ENCODE measurements at places on chromosomes 6 and 20.

DNA sequence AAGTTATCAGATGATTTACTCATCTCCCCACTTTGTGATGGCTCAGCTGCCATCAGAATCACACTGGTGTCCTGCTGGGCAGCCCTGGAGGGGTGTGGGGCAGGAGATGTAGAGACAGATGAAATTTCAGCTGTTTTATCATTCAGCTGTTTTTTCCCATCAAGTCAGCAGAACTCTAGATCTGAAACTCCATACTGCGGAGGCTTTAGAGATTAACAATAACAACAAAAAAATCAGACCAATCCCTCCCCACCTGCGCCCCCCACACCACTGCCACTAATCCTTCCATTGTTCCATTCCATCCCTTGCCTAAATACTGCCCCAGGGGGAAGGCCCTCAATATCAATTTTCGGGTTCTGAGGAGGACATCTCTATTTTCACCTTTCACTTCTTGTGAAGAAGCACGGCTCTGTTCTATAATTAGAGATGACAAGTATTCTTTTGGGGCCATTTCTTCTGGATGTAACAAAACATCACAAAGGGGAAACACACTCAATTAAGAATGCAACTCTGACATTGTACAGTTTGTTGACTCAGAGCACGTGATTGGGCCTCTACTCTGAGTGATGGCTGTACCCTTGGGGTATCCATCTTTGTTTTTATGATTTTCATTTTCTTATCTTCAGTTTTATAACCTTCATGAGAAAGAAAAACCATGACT is 396.3 kb downstream of the ZFAND3 start:
- DNase-seq: no peak

DNA sequence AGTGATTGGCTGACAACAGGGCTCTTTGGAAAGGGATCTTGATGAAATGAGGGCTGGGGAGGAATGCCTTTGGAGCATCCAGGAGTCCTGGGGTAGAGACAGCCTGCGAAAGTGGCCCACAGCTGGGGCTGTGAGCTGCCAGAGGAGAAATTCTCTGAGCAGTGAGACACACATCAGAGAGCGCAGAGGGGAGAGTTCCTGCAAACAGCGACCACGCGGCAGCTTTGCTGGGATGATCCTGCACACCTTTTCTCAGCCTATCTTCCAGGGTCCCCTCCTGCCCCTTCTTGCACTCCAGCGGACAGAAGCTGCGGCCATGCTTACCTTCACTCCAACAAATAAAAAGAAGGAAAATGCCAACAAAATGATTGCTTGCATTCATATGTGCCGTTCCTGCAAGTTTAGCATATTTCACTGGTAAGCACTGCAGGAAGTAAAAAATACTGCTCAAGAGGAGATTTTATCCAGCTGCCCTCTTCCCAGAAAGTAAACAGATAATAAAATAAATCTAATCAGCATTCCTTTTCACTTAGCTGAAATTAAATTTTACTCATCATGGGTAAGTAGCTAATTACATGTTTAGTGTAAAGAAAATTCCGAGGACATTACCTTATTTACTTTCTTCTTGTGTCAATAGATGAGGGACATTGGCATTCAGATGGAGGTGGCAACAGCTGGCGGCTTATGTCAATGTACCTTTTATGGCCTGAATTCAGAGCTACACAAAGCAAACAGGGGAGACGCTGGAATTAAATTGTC is 339.9 kb upstream of the ARID1B start:
- DNase-seq: no peak

DNA sequence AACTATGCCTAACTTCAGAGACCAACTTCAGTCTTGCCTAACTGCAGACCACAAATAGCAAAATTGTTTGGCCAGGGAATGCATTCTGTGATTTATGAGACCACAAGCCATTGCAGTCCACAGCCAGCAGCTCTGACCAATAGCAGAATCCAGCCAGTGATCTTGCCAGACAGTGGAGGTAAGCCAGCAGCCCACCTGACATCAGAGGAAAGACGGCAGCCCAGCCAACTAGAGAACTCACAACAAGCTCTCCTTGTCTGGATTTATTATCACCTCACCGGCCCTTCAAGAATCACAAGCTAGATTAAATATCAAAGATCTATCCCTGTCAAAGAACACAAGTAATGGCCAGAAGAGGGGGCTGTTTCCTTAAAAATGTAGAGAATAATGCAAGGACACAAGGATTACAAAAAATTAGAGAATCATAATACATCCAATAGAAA is 66.5 kb upstream of the SLC35F1 start:
- no peak for DNase-seq

DNA sequence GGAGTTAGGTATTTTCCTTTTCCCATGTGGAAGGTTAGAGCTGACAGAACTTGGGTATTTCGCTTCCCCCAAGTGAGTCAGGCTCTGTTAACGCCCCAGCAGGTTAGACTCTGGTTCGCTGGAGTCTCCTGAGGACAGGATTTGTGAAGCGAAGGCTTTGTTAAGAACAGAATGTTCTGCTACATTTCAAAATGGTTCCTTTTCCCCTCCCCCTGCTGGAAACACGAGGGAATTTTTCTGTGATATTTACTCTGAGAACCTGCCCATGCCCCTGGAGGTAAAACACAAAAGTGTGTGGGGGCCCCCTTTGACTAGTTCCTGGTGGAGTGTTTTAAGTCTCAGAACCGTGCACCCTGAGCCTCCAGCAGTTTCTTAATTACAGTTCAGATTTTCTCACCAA is 731.4 kb upstream of the CITED2 start:
- DNase-seq: no peak

DNA sequence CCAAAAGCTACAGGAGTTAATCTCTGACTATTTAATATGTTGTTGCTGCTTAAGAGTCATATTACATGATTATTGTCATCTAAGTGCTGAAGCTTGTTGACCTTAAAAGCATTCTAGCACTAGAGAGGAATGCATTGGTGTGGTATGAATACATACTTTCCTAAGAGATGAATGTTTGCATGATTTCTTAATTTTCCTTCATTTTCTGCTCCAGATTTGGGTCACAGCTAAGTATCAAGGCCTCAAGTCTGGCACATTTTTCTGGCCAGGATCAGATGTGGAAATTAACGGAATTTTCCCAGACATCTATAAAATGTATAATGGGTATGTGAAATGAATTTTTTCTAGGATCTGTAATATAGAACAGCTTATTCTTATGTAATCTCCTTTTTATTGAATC is 53.6 kb downstream of the ENPP1 start:
- DNase-seq: no peak

DNA sequence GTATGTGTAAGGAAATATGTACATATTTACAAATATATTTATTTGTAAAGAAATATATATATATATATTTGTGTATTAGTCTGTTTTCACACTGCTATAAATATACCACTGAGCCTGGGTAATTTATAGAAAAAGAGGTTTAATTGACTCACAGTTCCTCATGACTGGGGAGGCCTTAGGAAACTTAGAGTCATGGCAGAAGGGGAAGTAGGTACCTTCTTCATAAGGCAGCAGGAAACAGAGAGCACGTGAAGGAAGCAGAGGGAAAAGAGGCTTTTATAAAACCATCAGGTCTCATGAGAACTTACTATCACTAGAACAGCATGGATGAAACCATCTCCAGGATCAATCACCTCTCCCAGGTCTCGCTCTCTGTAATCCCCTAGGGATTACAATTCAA is 644.5 kb upstream of the HS3ST5 start:
- DNase-seq: no peak

Measured in natural killer cell (primary cell).